Stimulated activated CD8-positive, alpha-beta memory T cell treated with anti-CD3 and anti-CD28 coated beads, Interleukin-4, amount 100 ng/mL, for 1 hour (primary cell): ENCODE measurements at places on chromosomes 4 and X.

- DNase-seq, result no peak
Observed at GRCh38 chrX:70422851-70423341, at the start of gene GDPD2. TSS of gene GDPD2 (plus strand) at chrX:70423314. CDS start at chrX:70424985, 1,671 bp downstream.

DNA sequence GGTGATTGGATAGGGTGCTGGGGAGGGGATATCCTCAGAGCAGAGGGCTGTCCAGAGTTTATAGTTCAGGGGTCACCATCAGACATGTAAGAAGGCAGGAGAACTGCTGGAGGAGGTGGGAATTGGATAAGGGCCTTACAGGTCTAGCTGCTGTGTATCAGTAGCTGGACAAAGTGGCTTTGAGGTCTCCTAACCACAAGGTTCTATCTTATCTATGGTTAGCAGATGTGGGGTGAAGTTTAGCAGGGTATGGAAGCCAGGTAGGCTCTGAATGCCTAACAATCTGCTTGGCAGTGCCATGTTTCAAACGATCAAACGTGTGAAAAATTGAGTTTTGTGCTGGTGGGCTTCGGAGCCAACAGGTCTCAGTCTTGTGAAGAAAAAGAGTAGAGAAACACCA is 32.1 kb upstream of the MAGEA8 start:
- DNase-seq, result no peak

DNA sequence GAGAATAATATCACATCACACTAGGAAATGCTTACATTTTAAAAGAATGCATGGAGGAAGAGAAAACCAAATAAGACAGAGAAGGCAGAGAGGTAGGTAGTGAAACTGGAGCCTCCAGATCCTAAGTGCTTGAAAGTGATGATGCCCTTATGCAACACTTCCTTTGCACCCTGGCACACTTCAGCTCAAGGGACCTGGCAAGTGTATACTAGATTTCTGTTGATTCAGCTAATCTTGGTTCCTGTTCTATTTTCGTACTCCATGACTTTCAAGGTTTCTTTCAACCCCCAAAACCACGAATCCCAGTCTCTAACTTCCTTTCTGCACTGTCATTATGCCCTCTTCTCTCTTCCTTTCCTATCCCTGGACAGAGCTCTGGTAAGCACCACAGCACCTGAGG is 36.9 kb upstream of the SH3KBP1 start:
- no peak for DNase-seq

- DNase-seq, result no peak
Observed at GRCh38 chr4:7151668-7152227, 40.6 kb upstream of the SORCS2 start.
